Vagina (tissue), 2 donors: ENCODE measurements at places on chromosomes 16 and 17.

GRCh38 chr16:78732696-78733095 is 633.2 kb downstream of the WWOX start:
- no peak for DNase-seq

DNA sequence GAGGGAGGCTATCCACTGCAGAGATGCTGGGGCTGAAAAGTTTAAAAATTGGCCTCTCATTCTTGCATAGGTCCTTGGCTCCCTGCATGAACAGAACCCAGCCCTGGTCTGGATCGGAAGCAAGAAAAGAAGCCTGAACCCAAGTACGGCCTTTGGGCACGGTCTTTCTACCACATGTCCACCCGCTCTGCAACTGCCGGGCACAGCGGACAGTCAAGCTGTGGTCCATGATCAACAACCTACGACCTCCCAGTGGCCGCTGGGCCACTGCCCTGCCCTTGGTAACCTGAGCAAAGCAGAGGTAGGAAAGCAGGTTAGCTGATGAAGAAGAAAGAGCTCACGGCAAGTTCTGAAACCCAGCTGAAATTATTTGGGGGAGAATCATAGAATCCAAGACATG is 3.6 kb downstream of the ABCC12 start:
- DNase-seq = no peak

GRCh38 chr17:37737971-37738370 is 6.9 kb downstream of the HNF1B start:
- DNase-seq = no peak

DNA sequence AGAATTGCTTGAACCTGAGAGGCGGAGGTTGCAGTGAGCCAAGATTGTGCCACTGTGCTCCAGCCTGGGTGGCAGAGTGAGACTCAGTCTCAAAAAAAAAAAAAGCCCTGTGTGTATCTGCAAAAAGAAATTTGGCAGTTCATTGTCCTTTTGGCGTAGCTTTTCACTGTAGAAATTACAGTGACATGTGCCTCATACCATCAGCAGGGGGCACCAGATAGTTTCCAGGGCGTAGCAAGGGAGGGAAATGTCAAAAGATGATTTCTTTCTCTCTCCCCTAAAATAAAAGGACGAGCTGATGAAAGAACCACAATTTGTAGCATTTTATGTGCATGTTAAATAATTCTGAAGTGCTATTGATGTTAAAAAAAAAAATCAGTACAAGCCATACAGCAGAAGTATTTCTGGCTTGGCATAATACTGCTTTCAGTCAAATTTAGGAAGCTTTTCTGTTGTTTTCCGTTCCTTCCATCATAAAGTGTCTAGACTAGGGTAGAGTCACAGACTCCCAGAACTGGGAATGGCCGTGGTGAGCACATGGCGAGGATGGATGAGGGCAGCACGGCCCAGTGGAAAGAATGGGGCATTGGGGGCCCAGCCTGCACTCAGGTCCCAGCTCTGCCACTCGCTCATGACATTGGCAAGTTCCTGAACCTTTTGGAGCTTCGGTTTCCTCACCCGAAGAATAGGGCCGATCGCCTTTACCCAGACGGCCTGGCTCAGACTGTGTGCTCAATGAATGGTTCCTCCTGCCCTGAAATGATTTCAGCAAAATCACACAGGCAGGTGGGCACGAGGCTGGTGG is 59.8 kb upstream of the RPH3AL start:
- no peak for DNase-seq

- no peak for DNase-seq
Observed at GRCh38 chr16:66746682-66747081, 4.7 kb downstream of the DYNC1LI2 start.

- no peak for DNase-seq
Observed at GRCh38 chr16:85979605-85980004, 80.6 kb downstream of the IRF8 start.

DNA sequence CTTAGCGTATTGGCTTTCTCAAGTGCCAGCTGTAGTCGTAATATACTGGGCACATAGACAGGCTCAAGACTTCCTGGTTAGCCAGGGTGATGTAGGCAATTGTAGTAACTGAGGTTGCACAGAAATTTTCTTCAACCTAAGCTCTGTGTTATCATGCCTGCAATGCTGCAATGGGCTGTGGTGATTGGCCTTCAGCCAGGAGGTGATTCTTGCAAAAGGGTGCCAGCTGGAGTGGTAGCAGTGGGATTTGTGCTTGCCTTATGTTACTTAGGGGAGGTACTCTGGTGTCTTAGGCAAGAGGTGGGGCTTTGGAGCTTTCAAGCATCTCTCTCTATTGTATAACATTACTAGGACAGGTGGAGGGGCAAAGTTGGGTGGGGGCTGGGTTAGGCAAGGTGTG is 495.1 kb downstream of the CDH11 start:
- DNase-seq = no peak

- DNase-seq = no peak
Observed at GRCh38 chr17:1629504-1630310, 1.1 kb upstream of the SLC43A2 start.

DNA sequence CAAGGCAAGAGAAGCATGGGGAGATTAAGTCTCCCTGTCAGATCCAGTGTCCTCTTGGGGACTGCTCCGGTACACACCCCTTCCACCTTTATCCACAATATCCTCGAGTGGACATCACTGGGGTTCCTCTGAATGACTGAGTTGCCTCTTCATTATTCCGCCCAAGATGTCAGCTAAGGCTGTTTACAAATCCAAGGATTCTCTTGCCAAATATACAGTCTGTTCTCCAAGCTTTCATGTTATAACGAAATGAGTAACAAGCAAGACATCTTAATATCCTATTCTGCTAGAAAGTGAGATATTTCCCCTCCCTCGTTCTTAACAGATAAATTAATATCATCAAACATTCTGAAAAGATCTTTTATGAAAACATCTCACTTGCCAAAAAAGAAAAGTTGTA is 314.1 kb upstream of the IRX5 start:
- no peak for DNase-seq

DNA sequence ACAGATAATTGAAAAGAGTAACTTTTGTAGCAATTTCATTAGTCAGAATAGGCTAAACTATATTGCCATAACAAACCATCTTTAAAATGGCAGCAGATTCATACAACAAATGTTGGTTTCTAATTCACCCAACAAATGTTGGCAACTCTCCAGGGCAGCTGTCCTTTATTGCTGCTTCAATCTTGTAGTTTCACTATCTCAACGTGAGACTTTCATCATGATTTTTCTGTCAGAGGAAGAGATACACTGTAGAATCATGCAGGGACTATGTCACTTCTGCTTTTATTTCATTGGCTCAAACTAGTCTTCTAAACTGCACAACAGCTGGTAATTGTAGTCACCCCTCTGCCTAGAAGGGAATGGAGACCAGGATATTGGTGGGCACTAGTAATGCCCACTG is 174.2 kb downstream of the TANC2 start:
- no peak for DNase-seq

DNA sequence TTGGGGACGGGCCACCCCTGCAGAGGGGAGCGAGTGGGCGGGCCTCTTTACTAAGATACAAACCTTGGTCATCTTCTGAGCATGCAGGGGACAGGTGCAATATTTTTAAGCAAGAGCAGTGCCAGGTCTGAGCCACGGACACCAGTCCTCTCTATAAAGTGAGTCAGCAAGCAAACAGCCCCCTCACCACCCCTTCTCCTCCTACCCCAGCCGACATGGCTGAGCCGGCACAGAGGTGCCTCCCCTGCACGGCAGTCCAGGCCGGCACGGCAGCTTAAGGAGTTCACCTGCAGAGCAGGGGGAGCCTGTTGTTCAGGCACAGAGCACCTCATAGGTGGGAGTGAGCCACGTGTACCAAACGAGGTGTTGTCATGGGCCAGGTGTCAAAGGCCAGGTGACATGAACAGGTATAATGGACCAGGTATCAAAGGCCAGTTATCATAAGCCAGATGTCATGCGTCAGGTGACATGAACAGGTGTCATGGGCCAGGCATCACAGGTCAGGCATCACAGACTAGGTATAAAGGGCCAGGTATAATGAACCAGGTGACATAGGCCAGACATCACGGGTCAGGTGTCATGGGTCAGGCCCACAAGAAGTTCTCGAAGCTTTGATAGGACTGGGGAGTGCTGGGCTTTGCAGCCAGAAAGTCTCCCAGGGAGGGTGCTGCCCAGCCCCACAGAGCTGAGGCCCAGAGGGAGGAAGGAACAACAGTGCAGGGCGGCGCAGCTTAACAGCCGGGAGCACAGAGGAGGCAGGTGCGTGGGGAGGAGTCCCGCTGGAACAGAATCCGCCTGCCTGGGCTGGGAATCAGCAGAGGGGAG is 42.6 kb upstream of the ZNF469 start:
- no peak for DNase-seq

DNA sequence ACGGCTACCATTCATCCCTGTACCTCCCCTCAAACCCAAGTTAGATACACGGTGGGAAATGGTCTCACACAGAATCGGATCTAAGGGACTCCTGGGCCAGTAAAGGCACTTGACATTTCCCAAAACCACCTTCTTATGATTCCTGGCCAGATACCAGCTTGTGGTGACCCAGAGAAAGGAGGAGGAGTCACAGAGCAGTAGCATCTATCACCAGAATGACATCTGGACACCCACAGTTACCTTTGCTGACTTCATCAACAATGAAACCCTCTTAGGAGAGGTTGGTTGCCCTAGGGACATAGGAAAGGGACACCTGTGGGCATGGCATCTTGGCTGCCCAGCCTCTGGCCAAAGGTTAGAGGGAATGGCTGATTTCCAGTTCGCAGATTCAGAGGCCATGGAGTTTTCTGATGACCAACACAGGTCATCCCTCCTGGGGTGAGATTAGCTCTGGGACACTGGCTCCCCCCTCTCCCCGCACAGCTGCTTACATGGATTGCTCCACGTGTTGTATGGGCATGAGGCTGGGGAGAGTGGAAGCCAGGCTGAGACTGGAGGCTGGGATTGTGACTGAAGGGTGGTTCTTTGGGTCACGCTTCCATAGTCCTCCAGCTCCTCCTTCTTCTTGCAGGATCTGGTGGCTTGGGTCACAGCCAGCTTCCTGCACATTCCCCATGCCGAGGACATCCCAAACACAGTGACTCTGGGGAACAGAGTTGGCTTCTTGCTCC is 1.4 kb upstream of the AOC3 start:
- DNase-seq = no peak

- no peak for DNase-seq
Observed at GRCh38 chr17:59038734-59039133, 67.9 kb downstream of the TRIM37 start.

DNA sequence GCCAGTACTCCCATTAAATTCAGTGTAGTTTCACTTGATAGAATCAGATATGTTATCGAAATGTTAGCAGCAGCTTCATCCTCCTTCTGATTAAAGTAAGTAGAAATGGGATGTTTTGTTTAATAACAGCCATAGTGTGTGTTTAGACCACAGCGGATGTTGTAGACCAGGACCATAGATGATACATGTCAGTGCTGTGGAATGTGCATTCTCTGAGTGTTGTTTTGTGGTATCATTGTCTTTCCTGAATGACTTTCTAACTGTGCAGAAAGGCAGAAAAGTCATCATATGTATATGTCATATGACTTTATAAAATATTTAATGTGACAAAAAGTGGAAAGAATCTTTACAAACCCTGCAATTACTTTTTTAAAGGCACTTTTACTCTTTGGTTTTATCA is 55.6 kb downstream of the CYLD start:
- no peak for DNase-seq

DNA sequence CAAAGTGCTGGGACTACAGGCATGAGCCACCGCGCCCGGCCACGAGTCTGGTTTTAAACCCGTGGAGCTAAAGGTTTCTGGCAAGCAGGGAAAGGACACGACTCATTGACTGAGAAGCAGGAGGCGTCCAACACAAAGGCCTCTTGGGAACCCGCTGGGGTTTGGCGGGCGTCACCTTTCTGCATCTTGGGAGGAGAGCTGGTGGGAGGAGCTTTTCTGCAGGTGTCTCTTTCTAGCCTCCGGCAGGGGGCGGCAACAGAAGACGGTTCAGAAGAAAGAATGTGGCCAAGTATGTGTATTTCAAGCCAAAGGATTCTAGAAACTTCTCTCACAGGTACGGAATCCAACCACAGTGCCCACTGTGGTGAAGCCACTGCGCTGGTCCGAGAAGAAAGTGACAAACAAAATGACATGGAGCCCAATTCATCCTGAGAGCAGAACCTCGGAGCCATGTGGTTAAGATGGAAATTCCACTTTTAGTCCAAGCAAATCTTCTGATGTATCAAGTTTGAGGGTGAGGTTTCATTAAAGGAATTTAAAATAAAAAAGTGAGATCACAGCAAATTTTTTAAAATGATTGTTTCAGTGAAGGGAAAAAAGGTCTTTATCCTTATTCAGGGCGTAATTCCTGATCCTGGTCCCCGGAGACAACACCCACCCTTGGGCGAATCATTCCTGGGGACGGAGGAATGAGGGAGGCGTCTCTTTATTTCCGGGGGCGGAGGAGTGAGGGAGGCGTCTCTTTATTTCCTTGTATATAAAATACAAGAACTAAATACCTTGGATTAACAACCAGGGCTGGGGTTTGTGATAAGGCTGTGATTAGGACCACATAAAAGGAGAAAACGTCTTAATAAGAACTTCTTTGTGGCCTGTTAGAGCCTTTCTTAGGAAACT is 97.6 kb downstream of the MRM3 start:
- DNase-seq = no peak

GRCh38 chr16:26961459-26961858 is 105.3 kb upstream of the C16orf82 start:
- DNase-seq = no peak

DNA sequence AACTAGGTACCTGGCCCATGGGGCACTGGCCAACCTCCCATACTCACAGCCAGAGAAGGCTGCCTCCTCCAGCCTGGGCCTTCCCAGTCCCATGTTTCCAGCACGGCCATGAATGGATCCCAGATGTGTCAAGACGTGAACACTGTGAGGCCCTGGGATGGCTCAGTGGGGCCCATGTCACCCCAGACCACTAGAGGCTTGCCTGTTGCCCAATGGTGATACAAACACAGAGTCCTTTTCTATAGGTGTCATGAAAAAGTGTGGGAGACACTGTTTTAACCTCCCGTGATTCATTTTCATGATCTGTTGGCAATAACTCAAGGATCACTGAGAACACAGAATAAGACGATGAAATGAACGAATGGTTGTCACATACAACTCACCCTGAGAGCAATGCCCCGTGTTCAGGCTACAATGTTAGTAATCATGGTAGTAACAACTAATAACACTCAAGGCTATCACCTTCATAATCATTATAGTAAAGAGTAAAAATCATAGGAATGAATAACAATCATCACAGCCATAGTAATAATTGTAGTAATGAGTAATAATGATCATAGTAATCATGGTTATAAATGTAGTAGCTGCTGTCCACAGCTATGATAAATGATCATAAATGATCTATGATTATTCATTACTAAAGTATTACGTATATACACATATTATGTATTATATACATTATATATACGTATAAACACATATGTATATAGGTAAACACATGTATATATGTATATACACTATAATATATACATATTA is 64.0 kb downstream of the DYNLRB2 start:
- DNase-seq = no peak

- DNase-seq = no peak
Observed at GRCh38 chr17:3335876-3336275, 37.7 kb upstream of the OR3A1 start.
